ENCODE measurements at places on chromosomes 12 and 14.

DNA sequence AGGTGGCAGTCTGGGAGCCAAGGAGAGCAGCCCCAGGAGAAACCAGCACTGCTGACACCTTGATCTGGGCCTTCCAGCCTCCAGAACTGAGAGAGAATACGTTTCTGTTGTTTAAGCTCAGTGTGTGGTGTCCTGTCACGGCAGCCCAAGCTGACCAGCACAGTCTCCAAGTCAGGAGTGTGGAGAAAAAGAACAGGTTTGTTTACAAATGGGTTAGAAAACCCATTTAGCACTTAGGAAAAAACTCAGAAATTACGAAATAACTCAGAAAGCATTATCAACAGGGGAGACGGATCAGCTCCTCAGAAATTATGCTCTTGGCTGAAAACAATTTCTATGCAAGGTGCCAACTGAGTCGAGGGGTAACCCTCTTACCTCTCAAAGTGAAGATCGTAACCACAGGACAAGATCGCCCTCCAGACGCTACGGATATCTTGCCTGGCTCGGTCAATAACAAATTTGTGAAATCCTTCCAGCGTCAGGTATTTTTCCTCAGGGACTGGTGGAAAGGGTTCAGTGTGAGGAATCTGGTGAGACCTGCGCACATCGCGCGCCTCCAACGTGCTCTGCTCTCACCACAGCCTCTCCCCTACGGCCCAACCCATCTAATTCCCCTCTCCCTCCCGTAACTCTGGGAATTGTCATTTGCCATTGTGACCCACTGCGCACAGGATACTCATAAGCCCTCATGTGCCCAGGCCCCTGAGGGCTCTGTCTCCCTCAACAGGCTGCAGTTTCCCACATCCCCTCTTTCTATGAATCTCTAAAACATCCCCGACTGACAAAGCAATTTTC is 50.2 kb downstream of the TRAFD1 start:
- DNase-seq: no peak

GRCh38 chr12:101594700-101595099 is at the start of gene MYBPC1:
TSS of gene MYBPC1 (plus strand) at chr12:101594971. CDS start at chr12:101595071, 100 bp downstream.
- DNase-seq: no peak

- no peak for DNase-seq
Measured at GRCh38 chr12:113866496-113866895, 99.6 kb downstream of the RBM19 start.

GRCh38 chr14:78848234-78848820 is 678.2 kb downstream of the NRXN3 start:
- DNase-seq: no peak

DNA sequence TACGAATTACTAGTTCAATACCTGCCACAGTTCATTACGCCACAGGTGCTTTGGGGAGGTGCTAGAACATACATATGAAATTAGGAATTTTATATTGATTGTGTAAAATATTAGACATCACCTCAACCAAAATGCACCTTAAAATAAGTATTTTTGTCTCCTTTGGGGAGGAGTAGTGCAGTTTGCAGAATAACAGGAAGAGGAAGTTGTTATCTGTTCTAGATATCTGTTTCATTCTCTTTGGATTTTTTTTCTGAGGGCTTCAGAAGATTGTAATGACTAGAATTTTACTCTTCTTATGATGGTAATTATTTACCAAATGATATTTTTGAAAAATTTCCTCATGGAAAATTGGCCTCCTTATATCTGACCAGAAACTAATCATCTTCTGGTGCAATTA is 9.9 kb upstream of the GYS2 start:
- DNase-seq: no peak

DNA sequence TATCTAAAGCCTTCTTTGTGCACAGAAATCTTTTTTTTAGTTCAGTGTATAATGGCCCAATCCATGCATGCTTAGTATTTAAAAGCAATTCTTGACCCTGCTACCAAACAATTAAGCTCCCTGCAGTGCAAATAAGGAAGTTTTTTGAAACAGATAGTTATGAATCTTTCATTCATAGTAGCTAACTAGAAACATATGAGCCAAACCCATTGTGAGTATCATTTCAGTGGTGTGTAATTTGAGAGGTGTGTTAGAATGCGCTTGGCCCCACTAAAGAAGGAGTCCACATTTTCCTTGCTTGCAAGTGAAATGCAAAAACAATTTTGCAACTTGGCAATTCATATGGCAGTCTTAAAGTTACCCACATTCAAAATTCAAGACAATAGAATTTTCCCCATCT is 14.4 kb downstream of the EPS8 start:
- DNase-seq: no peak

DNA sequence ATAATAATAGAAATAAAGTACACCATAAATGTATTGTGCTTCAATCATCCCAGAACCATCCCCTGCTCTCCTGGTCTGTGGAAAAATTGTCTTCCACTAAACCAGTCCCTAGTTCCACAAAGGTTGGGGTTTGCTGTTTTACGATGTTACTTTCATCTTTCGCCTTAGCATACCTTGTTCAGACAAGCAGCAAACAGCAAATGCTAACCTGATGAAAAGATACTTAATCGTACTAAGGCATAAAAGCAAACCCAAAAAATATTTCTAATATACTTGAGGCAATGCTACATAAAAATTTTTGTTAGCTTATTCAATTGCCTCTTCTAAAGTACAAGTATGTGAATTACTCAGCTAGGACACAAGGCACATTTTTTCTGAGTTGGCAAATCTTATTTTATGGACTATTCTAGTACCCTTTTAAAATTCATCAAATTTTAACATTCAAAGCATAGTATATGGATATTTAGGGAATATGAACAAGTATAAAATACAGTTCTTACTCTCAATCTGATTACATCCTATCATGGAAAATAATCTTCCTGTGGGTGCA is 97.1 kb upstream of the PLEKHG7 start:
- DNase-seq: no peak

DNA sequence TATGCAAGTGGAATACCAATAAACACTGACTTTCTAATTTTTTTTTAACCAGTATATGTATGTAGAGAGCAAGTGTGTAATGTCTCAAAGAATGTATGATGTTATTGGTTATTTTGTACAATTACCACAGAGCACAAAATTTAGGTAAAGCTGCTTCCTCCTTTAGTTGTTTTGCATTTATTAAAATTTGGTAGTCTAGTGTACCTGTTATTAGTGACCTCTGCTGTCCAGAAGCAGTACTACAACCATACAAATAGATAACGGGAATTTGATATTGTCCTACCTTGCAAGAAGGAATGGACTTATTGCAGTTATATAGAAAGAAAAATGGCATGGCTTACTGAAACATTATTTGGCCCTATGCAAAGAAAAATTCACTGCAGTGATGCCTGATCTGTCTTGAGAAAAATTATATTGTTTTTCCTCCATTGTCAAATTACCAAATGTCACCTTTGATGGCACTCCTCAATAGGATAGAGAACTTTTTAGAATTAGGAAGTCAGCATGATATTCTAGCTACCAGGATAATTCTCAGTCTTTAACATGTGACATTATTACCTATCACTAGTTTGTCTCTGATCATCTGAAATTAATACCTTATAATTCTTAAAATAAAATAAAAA is 153.9 kb upstream of the RMST start:
- no peak for DNase-seq

DNA sequence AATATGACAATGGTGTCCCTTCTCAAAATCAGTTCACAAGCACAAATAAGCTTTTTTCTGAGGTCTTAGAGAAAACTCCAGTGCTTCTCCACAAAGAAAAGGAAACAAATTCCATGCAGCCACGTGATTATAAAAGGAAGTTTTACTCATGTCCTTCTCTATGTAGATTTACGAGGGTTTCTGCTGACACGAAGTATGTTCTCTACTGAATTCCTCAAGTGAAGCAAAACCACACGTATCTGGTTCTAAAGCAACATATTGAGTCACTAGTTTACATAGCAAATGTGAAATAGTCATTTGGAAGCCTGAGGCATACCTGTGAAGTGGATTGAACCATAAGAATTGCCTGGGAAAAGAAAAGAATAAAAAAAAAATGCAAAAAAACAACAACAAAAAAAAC is 31.9 kb downstream of the BMP4 start:
- DNase-seq: no peak

DNA sequence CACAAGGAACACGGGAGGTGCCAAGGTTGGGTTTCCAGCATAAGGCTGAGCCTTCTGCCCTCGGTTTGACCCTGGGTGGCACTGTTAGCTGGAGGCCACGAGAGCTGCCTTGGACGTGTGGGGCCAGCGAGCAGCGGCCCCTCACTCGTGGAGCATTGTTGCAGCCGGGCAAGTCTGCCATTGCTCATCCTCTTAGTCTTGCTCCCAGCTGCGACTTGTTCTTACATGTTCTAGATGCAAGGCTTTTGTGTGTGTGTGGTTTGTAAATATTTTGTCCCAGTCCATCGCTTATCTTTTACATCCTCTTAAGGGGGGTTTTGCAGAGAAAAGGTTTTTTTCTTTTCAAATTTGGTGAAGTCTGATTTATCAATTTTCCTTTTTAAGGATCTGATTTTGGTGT is 21.1 kb upstream of the C1S start:
- no peak for DNase-seq

DNA sequence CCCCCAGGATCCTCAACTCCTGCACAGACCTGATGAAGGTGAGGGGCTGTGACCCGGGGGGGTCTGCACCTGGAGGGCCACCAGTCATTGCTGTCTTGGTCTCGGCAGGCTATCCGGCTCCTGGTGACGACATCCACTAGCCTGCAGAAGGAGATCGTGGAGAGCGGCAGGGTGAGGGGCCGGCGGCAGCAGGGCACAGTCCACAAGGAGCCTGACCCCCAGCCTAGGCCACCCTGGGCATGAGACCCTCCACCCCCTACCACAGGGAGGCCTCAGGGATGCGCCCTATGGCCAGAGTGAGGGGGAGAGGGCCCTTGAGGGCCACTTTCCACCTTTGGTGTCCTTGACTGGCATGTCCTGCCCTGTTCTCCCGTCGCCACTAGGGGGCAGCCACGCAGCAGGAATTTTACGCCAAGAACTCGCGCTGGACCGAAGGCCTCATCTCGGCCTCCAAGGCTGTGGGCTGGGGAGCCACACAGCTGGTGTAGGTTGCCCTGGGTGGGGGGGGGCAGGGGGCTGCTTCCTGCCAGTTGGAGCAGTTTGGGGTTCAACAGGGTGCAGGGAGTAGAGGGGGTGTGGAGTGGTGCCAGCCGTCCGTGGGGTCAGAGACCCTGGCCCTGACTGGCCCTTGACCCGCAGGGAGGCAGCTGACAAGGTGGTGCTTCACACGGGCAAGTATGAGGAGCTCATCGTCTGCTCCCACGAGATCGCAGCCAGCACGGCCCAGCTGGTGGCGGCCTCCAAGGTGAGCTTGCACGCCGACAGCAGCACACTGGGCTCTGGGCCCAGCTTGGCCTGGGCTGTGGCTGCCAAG is 25.0 kb downstream of the HIP1R start:
- DNase-seq: peak; percentile 84

DNA sequence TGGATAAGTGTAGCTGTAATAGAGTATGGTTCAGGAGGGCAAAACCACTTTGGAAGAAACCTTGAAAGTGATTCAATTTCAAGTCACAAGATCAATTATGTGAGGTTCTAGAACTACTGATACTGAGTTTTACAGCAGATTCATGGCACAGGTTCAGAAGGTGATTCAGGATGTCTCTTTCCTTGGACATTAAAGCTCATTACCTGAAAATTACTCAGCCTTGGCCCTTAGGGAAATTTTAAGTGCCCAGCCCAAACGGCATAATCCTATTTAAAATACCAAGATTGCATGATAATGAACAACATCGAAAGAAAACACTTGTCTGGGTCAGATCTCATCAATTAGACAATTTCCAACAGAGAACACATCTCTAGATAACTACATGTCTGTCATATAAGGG is 70.2 kb upstream of the SLC38A2 start:
- no peak for DNase-seq

DNA sequence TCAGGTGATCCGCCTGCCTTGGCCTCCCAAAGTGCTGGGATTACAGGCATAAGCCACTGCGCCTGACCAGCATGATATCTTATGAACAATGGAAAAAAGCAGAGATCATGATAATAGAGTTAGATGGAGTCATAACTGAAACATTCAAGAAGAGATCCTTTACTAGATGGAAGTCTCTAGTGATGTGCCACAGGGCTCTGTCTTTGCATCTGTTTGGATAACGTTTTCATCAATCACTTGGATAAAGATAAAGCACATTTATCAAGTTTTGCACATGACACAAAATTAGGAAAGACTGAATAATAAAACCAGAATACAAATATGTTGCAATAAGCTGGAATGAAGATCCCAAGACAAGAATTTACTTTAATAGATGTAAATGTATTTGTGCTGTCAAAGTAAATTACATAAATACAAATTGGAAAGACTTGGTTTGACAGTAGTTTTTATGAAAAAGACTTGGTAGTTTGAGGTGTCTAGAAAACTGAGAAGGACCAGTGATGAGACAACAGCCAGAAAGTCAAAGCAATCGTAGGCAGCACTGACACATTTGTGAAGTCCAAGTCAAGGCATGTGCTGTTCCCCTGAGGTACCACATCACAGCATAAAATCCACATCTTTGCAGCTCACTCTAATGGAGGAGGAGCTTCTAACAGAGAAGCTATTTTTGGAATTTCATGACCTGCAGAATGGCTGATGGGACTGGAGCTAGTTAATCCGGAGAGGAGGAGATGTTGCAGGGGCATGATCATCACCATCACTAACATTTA is 28.5 kb downstream of the GPRC5A start:
- DNase-seq: no peak

DNA sequence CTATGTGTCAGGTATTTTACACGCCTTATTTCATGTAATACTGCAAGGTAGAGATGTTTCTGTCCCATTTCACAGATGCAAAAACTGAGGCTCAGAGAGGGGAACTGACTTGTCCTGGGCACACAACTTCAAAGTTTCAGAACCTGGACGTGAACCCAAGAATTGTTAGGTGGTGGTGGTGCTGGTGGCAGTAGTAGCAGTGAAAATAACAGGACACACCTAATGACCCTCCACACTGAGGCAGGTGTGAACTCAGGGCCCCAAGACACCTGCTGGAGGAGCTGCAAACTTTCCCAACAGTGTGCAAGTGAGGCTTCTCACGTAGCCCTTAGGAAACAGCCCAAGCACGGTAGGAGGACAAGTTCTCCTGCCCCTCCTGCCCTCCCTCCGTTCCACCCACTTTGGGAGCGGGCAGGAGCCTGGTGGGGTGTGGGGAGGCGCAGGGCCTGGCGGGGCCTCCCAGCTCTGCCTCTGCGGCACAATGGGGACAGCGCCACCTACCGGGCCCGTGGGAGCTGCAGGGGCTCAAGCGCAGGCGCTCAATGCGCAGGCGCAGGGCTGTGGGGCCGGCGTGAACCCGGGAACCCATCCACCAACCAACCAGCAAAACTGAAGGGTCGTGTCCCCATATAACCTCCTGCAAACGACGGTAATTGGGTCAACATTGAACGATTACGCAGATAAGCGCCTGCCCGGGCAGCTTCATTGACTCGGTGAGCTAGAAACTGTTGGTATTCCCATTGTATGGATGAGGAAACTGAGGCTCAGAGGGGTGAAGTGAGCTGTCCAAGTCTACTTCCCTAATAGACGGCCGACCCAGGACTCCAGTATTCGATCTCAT is 12.0 kb upstream of the TRPV4 start:
- DNase-seq: peak; percentile 85

GRCh38 chr14:63892265-63892664 is 39.5 kb downstream of the SYNE2 start:
- no peak for DNase-seq
